ENCODE measurements at places on chromosomes 7 and 10.

DNA sequence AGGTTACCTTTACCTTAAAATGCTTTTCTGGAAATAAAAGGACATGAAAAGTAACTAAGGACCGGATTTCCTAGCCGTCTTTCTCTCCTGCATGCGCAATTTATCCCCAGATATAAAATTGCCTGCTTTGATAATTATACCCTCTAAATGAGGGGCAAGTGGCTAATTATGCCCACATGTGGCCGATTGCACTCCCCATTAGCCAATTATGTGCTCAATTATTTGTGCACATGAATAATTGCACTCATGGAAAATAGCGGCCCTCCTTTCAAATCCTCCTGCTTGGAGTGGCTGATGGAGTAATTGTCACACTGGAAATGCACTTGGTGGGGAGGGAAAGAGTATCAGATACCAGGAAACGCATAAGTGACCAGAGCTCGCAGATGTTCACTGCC is 66.4 kb upstream of the ATRNL1 start:
- no peak for DNase-seq

- DNase-seq, result no peak
Measured at GRCh38 chr7:134701272-134701671, 54.6 kb downstream of the BPGM start.

- DNase-seq, result no peak
Measured at GRCh38 chr10:30058570-30059132, 735 bp downstream of the JCAD start.

DNA sequence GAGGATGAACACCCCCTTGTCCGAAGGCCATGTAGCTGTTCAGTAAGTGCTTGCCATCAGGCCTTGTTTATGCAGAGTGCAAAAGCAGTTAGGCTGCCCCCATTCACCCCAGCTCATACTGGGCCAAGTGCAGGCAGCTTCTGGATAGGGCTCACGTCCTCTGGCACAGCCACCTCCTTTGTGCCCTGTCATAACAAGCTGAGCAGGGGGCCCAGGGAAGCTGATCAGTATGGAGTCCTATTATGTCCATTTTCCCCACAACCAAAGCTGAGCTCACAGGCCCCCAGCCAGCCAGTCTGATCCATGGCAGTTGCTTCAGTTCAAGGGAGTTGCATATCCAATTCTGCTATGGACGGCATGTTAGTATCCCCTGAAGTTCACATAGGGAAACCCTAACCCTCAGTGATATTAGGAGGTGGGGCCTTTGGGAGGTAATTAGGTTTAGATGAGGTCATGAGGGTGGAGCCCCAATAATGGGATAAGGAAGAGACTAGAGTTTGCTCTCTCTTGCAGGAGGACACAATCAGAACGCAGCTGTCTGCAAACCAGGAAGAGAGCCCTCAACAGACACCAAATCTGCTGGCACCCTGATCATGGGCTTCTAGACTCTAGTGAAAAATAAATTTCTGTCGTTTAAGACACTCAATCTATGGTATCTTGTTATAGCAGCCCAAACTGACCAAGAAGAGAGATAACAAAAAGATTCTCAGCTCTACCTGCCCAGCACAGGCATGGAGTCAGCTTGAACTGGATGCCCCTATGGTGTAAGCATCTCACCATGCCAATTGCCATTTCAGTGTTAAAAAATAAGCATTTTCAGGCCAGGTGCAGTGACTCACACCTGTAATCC is 155.9 kb downstream of the FGFR2 start:
- no peak for DNase-seq

DNA sequence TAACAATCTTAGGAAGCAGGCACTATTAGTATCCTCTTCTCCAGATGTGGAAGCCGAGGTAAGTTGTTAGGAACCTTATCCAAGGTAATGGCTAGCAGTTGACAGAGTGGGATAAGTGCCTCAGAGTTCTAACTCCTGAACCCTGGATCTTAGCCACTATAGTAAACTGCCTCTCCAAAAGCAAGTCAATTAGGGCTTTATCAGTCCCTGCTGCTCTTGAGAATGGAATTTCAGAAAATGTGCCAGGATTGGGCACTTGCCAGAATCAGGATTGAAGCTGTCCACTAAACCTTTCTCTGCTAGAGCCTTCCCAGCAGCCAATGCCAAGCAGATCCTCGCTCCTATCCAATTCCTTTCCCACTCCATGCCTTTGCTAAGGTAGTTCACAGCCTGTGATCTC is 777.5 kb upstream of the POM121L12 start:
- no peak for DNase-seq

DNA sequence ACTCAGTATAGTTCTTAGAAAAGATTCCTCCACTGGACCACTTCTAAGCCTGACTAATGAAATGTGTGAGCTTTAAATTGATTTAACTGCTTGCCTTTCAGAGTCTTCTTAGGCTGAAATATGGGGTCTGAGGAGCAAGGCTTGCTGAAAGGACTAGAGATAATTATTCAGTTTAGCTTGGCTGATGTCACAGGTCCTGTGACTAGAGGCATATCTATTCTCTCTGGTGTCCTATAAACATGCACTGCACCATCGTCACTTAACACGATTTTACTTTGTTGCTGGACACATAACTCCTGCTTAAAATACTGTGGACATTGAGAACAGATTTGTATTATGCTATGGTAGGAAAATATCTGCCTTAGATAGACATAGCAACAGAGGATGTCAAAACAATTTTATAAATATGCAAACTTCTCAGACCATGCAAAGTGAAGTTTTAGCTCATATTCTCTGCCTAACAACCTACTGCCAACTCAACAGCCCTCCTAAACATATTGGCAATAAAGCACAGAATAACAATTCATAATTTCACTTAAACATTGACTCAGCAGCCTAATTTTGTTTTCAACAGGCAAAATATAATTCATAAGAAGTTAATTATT is 80.2 kb downstream of the RNF133 start:
- no peak for DNase-seq

DNA sequence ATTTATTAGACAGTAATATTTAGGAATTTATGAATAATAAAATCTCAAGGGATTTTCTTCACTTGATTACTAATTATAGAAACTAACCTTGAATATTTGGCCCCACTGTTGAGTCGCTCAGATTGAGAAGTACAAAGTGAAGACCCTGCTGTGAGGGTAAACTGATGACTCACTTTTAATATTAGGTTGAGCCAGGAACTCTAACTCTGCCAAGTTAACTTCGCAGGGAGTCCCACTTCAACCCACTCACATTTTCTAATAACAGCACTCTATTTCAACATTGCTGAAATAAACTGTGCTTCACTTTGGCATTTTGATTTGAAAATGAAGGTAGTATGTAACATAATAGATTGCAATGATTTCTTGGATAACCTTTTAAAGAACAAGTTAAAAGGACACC is 200.7 kb downstream of the POLR1F start:
- no peak for DNase-seq

Measured in effector CD4-positive, alpha-beta T cell (primary cell).